ENCODE measurements at places on chromosomes 3 and 15.

DNA sequence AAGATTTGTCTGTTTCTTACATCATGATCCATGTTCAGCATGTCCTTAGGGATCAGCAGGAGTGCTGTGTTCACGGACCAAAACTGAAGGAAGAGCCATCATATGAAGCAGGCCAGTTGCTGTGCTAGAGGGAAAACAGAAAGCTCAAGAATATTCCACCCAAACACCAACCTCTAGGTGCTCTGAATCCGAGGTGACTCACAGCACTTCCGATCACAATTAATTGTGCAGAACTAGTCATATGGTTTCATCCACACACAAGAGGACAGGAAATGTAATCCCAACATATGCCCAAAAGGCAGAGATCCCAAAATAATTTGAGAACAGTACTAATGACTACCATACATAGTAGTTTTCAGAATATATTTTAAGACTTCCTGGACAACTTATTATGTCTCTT, 257.9 kb upstream of the KCNH8 start:
- DNase-seq: no peak

DNA sequence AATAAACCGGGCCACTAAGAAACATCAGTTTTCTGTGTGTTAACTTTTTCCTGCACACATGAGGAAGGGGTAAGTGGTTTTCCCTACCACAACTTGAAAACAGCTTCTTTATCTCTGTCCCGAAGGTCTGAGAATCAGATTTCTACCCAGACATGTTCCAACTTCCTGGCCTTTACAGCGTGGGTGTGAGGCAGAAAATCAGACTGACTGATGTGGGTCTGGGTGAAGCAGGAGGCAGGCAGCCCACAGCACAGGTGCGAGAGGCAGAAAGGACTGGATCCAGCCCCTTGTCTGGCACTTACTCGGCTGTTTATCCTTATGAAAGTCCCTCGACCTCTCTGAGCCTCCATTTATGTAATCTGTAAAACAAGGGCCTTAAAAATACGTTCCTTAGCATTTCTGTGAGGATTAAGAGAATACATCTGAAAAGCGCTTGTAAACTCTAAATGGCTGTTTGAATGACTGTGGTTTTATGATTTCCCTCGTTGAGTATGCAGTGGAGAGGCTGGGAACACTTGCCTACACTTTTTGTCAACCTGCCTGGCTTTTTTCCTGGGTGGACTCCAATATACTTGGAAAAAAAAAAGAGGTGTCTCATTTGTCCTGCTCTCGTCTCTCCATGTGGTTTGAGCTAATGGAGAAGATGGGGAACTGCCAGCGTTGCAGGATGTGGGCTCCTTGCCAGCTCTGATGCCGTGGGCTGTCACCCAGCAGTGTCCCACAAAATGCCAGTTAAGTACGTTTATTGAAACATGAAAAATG, 3.1 kb downstream of the AGBL1 start:
- DNase-seq: no peak

- no peak for DNase-seq
Observed at GRCh38 chr3:187039723-187040414, 99.4 kb downstream of the RPL39L start.

DNA sequence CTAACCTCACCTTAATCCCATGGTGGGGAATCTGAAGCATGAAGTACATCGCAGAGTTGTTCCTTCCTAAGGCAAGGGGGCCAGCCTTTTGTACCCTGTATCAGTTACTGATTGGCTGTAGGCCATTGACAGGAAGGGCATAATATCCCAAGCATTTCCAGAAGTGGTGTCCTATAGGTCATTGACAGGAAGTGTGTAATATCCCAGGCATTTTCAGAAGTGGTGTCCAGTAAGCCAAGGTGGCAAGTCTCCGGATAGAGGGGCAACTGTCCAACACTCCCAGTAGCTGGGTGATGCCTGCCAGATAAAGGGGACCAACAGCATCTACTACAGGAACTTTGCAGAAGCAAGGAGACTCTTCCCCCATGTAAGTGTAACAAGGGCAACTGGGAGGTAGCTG, 52.1 kb upstream of the MYRIP start:
- no peak for DNase-seq

DNA sequence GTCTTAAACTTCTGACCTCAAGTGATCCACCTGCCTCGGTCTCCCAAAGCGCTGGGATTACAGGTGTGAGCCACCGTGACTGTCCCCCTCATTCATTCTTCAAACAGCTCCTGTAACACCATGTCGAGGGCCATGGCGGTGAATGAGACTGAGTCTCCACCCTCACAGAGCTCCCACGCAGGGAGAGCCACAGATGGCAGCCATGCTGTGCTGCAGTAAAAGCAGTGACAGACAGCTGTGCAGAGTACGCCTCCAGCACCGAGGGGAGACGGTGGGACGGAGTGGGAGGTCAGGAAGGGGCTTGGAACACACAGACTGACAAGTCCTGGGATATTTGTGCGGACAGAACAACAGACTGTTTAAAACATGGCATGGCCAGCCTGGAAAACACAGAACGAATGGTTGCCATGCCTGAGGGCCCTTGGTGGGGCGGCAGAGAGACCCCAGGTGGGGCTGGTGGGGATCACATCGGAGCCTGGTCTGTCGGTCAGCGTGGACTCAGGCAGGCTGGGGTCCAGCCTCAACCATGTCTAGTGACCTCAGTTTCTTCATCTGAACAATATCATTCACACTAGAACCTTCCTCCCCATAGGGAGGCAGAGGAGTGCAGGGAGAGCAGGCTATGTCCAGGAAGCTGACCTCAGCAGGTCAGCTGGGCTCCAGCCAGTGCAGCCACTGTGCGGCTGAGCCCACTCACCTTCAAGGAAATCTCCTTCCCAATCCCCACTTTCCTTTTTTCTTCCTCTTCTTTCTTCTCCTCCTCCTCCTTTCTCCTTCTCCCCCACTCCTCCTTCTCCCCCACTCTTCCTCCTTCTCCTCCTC, 20.6 kb upstream of the LCTL start:
- DNase-seq: no peak
